NCI-H2081 (cell line): ENCODE measurements at places on chromosomes 11 and 22.

GRCh38 chr11:8719211-8719649, 36.6 kb downstream of the RPL27A start:
- no peak for DNase-seq

GRCh38 chr11:113372309-113372708, 15.3 kb upstream of the ANKK1 start:
- no peak for DNase-seq

DNA sequence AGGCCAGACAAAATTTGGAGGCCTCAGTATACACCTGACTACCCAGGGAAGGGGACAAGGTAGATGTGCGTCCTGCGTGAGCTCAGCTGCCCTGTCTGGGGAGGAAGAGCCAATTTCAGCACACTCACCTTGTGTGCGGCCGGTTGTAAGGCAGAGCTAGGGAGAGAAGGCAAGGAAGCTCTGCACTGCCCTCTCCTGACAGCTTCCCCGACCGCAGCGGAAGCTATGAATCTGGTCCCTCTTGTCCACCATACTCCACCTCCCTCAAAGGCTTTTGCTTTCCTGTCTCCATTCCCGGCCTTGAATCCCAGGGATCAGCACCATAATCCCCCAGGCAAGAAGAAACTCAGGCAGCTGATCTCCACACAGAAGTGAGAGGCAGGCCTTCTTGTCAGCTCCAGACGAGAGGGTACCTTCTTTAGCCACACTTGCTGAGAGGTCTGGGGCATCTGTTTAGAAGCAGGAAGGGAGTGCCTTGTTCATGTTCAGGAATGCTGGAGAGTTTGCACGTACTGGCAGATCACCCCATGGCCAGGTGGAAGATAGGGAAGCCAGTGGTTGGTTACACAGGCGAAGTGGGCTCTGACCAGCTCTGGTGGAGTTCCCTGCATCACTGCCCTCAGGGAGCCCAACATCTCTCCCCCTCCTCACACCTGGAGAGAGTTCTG, 62.5 kb downstream of the FEZ1 start:
- DNase-seq: no peak

DNA sequence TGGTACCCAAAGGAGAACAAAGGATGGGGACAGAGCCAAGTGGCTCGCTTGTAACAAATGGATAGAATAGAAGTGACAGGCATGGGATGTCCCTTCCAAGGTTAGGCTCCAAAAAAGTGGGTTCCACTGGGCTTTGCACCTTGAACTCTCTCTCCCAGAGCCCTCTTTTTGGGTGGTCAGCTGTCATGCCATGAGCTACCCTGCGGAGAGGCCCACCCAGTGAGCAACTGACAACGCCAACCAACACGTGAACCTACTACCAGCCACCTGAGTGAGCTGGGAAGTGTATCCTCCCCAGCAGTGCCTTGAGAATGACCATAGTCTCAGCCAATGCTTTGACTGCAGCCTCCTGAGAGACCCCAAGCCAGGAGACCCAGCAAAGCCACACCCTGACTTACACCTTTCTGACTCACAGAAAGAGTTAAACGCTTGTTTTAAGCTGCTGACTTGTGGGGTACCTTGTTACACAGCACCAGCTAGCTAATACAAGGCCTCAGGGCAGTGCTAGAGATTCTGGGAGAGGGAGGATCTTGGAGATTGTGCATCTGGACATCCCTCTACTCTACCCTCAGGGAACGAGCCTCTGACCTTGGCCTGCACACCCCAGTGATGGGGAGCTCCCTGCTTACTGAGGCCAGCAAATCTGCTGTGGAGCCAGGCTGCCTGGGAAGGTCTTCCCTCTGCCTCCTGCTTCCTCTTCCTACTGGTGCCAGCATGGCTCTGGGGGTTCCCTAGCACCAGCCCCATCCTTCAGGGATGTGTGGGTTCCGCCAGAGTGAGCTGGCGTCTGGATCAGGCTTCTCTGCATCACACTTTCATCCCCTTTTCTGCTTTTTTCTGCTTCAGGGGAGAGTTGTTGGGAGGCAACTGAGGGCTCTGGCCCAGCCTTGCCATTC, 29.1 kb upstream of the RFPL3 start:
- DNase-seq: no peak

DNA sequence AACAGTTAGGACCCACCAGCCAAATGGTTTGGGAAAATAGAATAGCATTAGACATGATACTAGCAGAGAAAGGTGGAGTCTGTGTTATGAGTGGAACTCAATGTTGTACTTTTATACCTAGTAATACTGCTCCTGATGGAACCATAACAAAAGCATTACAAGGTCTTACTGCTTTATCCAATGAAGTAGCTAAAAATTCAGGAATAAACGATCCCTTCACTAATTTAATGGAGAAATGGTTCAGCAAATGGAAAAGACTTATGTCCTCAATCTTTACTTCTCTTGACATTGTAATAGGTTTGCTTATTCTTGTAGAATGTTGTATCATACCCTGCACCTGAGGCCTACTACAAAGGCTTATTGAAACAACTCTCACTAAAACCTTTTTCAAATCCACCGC, 50.2 kb downstream of the ZNF280B start:
- no peak for DNase-seq
